Pancreas (tissue), 10 donors: ENCODE measurements at places on chromosomes 4 and X. TPM values are rescaled to one million over a fixed set of nuclear protein-coding genes. Genes with fewer than 3 reads are reported as not detected.

GRCh38 chr4:72031868-72032608, at the start of gene NPFFR2:
TSS of gene NPFFR2 (plus strand) at chr4:72032000. CDS start at chr4:72128592, 96,592 bp downstream.
- H3K4me1 ChIP-seq = no peaks in the 10 kb centered on the region
- no peak within 1 kb of the TSS for H3K4me3 ChIP-seq
- peaks cover 6% of the 10 kb centered on the region for H3K27me3 ChIP-seq

GRCh38 chr4:128268970-128269369, 18.6 kb downstream of the PGRMC2 start:
- peaks cover 3% of the 10 kb centered on the region for H3K4me1 ChIP-seq
- no peak overlapping the region for H3K27ac ChIP-seq
- DNase-seq = no peak
- H3K4me3 ChIP-seq = no peak overlapping the region

Gene MAGEA10
- polyA plus RNA-seq = not detected

GRCh38 chrX:46643636-46644035, 70.1 kb downstream of the CHST7 start:
- H3K36me3 ChIP-seq = no peaks in the 10 kb centered on the region
- H3K27me3 ChIP-seq = no peaks in the 10 kb centered on the region
- H3K4me3 ChIP-seq = no peak overlapping the region

- no peaks in the 10 kb centered on the region for H3K36me3 ChIP-seq
- H3K27ac ChIP-seq = no peak overlapping the region
- H3K27me3 ChIP-seq = no peaks in the 10 kb centered on the region
- no peak overlapping the region for H3K4me3 ChIP-seq
- H3K4me1 ChIP-seq = no peaks in the 10 kb centered on the region
- no peak for DNase-seq
These were observed 195.6 kb upstream of the TACR3 start for GRCh38 chr4:103915224-103915869.

Gene UCHL1
- polyA plus RNA-seq = 198 TPM

GRCh38 chrX:68995780-68996551, 167.1 kb downstream of the EFNB1 start:
- no peak overlapping the region for H3K27ac ChIP-seq
- no peaks in the 10 kb centered on the region for H3K36me3 ChIP-seq
- H3K4me3 ChIP-seq = no peak overlapping the region
- H3K27me3 ChIP-seq = no peaks in the 10 kb centered on the region
- no peak for DNase-seq

- H3K27ac ChIP-seq = no peak overlapping the region
- H3K4me1 ChIP-seq = no peaks in the 10 kb centered on the region
- H3K4me3 ChIP-seq = no peak overlapping the region
- no peaks in the 10 kb centered on the region for H3K36me3 ChIP-seq
- H3K27me3 ChIP-seq = no peaks in the 10 kb centered on the region
- no peak for DNase-seq
These were observed 184.9 kb upstream of the PCDH7 start for GRCh38 chr4:30535255-30535654.

- no peak for DNase-seq
- H3K4me3 ChIP-seq = no peak overlapping the region
- no peaks in the 10 kb centered on the region for H3K36me3 ChIP-seq
- no peaks in the 10 kb centered on the region for H3K4me1 ChIP-seq
- no peak overlapping the region for H3K27ac ChIP-seq
- H3K27me3 ChIP-seq = no peaks in the 10 kb centered on the region
These were observed 631.5 kb downstream of the RAB28 start for GRCh38 chr4:12852338-12853307.

DNA sequence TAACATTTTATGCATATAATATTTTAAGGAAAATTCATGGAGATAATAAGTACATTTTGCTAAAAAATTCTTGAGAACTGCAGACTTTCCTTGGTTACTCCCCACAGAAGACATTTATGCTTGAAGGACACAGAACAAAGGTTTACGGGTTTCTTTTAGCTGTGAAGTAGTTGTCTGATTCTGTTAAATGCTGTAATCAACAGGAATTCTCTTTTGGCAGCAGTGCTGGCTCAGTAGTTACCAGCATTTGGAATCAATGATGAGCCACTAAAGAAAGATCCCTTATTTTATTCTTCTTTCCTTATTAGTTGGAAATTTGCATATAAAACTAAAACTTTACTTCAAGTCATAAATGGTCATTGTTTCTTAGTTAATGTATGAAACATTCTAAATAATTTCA, 199.3 kb upstream of the FAT4 start:
- no peak overlapping the region for H3K4me3 ChIP-seq
- no peaks in the 10 kb centered on the region for H3K36me3 ChIP-seq
- H3K27me3 ChIP-seq = no peaks in the 10 kb centered on the region

GRCh38 chrX:132750331-132751062, 207.9 kb downstream of the HS6ST2 start:
- no peak overlapping the region for H3K27ac ChIP-seq
- H3K36me3 ChIP-seq = no peaks in the 10 kb centered on the region
- no peaks in the 10 kb centered on the region for H3K4me1 ChIP-seq

- no peaks in the 10 kb centered on the region for H3K4me1 ChIP-seq
- no peaks in the 10 kb centered on the region for H3K27me3 ChIP-seq
- no peak for DNase-seq
- no peaks in the 10 kb centered on the region for H3K36me3 ChIP-seq
- no peak overlapping the region for H3K27ac ChIP-seq
- H3K4me3 ChIP-seq = no peak overlapping the region
These were observed 7.8 kb downstream of the SERTM2 start for GRCh38 chrX:111519215-111519614.

- H3K4me3 ChIP-seq = no peak overlapping the region
- H3K27me3 ChIP-seq = no peaks in the 10 kb centered on the region
- DNase-seq = no peak
- H3K4me1 ChIP-seq = no peaks in the 10 kb centered on the region
- no peaks in the 10 kb centered on the region for H3K36me3 ChIP-seq
These were observed 59.4 kb upstream of the MAGEB2 start for GRCh38 chrX:30156009-30156408.

GRCh38 chr4:99832321-99832720, 15.7 kb downstream of the DAPP1 start:
- H3K27ac ChIP-seq = no peak overlapping the region
- peaks cover 21% of the 10 kb centered on the region for H3K4me1 ChIP-seq
- no peak for DNase-seq
- H3K4me3 ChIP-seq = no peak overlapping the region
- H3K36me3 ChIP-seq = no peaks in the 10 kb centered on the region
- H3K27me3 ChIP-seq = no peaks in the 10 kb centered on the region

Gene MTNR1A
- 0.09 TPM for polyA plus RNA-seq

DNA sequence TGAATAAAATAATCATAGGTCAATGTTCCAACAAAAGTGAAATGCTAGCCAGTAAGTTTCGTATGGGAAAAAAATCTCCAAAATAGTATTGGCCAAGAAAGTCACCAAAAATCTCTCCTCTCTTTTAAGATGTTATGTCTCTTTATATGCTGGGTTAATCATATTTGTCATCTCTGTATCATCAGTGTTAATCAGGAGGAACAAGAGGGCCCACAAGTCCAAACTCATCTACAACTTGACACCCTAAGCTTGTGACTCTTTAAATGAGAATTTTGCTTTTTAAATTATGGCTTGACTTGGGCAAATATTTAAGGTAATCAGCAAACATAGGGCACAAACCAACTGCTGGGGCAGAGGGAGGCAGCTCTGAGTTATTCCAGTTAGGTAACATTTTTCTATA, 75.5 kb downstream of the AMMECR1 start:
- no peak for DNase-seq
- no peak overlapping the region for H3K27ac ChIP-seq
- H3K27me3 ChIP-seq = peaks cover 4% of the 10 kb centered on the region

Gene CT83
- polyA plus RNA-seq = not detected

DNA sequence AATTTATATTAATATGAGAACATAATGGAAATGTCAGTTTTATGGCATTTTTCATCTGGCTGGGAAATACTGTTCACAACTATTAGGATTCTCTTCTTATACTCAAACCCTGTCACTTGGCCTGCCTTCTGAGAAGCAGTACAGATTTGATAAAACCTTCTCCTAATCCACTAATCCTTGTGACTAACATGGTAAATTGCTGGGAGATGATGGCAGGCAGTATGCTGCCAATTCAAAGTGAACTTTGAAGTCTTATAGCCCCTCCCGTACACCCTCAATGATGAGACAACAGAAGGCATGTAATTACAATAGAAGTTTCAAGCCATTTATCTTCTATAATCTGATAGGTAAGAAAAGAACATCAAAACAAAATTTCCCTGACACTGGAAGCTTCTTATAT, 36.9 kb downstream of the PAQR3 start:
- no peak overlapping the region for H3K27ac ChIP-seq
- no peak overlapping the region for H3K4me3 ChIP-seq
- H3K27me3 ChIP-seq = no peaks in the 10 kb centered on the region
- no peaks in the 10 kb centered on the region for H3K36me3 ChIP-seq
- no peaks in the 10 kb centered on the region for H3K4me1 ChIP-seq

GRCh38 chr4:29058531-29058930, 1661.6 kb upstream of the PCDH7 start:
- H3K27ac ChIP-seq = no peak overlapping the region
- no peaks in the 10 kb centered on the region for H3K36me3 ChIP-seq
- no peak overlapping the region for H3K4me3 ChIP-seq
- H3K27me3 ChIP-seq = no peaks in the 10 kb centered on the region

DNA sequence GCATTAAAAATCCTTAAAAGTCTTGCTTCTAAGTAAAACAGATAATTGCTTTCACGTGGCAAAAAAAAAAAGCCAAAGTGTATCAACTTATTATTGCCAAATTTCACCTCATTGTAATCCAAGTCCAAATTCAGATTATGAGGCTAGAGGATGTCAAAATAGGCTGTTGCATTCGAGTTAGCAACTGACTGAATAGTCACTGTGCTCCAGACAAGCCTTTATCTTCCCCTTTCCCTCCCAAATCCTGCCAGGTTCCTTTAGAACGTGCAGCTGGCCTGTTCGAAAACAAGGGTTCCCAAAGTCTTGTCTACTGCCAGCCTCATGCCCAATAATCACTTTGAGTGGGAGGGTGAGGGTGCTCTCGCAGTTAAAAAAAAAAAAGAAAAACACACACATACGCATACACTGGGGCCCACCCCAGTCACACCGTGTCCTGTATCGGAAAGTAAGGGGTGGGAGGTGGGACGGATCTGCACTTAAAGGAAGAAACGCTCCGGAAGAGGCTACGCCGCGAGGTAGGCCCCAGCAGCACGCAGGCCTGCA, 603 bp downstream of the MAD2L1 start:
- peak overlapping the region; percentile 84 for H3K27ac ChIP-seq
- no peak for DNase-seq
- H3K27me3 ChIP-seq = no peaks in the 10 kb centered on the region
- peaks cover 9% of the 10 kb centered on the region for H3K4me1 ChIP-seq

GRCh38 chr4:138890891-138891570, 124.5 kb upstream of the NOCT start:
- DNase-seq = no peak
- H3K4me1 ChIP-seq = no peaks in the 10 kb centered on the region
- H3K27me3 ChIP-seq = no peaks in the 10 kb centered on the region
- H3K27ac ChIP-seq = no peak overlapping the region

GRCh38 chr4:84459783-84460182, 39.3 kb downstream of the NKX6-1 start:
- H3K4me3 ChIP-seq = no peak overlapping the region
- H3K4me1 ChIP-seq = no peaks in the 10 kb centered on the region
- H3K27ac ChIP-seq = no peak overlapping the region
- no peaks in the 10 kb centered on the region for H3K27me3 ChIP-seq

Gene MAGEB10
- polyA plus RNA-seq = not detected

Gene HELT
- polyA plus RNA-seq = not detected
